ENCODE measurements at places on chromosomes 6 and 20. TPM values are rescaled to one million over a fixed set of nuclear protein-coding genes. Genes with fewer than 3 reads are reported as not detected.

DNA sequence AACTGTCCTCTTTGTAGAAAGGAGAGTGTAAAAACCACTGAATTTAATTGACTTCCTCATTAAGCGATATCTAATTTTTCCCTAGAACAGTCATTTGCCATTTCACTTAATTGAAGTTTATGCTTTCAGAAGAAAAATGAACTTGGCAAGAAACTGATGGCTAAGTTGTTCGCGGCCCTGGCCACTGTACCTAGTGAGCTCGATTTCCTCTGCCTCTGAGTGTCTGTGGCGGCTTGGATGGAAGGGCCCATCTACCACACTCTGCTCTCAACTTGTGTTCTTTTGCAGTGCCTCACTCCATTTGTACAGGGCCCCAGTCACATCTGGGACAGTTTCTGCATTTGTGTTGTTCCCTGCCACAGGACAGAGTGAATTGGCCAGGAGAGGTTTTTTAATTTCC lies 102.9 kb downstream of the BCAS1 start:
- no peak for DNase-seq

GRCh38 chr6:82890240-82890639 lies 175.4 kb downstream of the UBE3D start:
- DNase-seq: no peak

DNA sequence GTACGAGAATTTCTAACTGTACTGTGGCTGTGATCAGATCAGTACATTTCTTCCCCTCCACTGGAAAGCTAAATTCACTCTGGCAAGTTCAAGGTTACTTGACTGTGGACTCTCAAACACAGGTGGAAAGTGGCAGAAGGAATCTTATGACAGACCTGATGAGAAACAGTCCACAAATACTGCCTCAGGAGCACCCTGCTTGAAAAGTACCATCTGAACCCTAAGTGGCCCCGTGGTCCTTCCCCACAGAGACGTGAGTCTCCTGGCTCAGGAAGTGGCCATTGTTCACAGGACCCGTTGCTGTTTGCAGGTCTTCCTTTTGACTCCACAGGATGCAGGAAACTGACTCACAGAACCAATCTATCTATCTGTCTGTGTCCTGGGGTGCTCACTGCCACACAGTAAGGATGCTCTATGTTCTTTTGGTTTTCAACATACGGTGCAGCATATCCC lies 47.5 kb upstream of the NHSL1 start:
- DNase-seq: peak; percentile 13

CGAS gene
- 19.4 TPM for total RNA-seq

GRCh38 chr20:30594112-30594511 lies 663.4 kb upstream of the DEFB115 start:
- no peak for DNase-seq

KCNK15 gene
- 3.0 TPM for total RNA-seq

LRRC73 gene
- 0.22 TPM for total RNA-seq

- peak; percentile 64 for DNase-seq
These were observed 49.4 kb downstream of the ERMARD start for GRCh38 chr6:169800668-169801395.

DNA sequence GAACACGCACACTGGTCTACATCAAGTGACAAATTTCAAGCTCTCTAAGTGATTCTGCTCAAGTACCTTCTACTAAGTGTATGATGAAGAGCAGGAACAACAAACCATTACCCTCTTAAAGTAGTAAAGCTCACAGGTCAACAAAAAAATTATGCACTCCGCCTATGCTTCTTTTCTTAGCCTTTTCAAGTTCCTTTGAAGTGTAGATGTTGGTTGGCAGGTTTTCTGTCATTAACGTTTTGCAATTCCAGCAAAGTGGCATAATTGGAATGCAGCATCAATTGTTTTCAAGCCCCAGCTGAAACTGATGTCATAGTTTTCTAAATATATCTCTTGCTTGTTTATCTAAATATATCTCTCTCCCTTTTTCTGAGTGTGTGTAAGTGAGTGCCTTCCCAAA lies 396.9 kb upstream of the EYS start:
- DNase-seq: no peak

DNA sequence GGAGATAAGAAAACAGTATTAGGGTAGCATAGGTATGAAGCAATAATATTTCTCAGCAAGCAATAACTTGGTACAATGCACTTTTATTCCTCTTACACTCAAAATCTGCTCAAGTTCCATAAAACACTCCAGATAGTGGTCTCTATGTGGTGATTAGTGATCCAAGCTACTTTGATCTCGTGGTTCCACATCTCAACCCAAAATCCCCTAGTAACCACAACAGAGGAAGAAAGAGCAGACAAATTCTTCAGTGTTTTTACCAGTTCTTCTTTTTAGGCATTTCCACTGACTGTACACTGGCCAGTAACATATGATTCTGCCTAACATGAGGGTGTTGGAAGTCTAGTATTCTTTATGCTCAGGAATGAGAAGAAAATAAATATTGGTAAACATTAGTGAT lies 309.0 kb upstream of the PTCHD4 start:
- no peak for DNase-seq

DNA sequence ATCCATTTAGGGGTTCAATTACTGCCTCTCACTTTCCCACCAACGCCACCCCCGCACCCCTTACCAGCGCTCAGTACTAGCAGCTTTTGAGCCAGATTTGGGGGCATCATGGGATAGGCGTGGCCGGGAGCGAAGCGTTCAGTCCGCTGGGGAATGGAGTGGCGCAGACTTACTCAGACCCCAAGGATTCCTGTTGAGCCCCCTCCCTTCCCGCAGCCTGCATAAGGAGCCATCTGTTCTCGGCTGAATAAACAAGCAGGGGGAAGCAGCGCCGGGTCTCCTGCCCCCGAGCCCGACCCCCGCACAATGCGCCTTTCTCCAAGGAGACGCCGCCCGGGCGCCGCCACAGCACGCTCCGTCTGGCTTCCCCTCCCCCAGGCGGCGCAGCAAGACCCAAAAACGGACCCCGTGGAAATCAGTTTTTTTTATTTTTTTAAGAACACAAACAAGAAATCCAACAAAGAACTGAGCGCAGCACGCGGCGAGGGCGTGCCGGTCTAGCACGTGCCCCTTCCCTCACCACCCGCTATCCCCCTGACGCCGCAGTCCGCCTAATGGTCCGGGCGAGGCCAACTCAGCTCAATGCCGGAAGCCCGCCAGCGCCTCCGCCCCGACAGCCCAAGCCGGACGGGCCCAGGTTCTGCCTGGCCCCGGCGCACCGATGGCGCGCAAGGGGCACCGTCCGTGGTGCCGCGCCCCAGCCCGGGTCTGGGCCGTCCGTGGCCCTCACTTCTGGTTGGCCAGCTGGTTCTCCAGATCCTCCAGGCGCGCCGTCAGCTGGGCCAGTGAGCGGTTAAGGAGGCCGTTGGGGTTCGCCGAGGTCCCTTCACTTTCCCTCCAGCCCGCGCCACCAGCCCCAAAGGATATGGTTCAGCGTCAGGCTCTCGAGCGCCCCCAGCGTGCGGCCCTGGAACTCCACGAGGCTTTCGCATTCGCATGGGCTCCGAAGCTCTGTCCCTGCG lies 13.3 kb upstream of the RBPJL start:
- DNase-seq: peak; percentile 90

- DNase-seq: peak; percentile 61
These were observed 186.9 kb upstream of the UST start for GRCh38 chr6:148559848-148560433.

GRCh38 chr6:110232450-110232849 lies 52.2 kb downstream of the CDC40 start:
- no peak for DNase-seq

DNA sequence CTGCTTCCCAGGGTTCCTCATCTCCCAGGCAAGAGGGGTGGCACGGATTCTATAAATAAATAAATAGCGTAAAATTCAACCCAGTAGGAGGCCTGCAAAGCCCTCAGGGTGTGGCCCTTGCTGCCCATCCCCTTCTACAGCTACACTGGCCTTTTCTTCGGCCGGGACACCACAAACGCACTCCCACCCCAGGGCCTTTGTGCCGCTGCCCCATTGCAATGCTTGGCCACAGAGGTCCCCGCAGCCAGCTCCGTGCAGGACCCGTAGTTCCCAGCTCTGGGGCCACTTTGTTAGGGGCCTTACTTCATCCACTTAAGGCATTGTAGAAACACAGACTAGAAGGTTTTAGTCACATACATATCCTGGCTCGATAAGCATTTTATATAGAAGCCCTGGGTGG lies 151.2 kb downstream of the ERMARD start:
- DNase-seq: no peak

DNA sequence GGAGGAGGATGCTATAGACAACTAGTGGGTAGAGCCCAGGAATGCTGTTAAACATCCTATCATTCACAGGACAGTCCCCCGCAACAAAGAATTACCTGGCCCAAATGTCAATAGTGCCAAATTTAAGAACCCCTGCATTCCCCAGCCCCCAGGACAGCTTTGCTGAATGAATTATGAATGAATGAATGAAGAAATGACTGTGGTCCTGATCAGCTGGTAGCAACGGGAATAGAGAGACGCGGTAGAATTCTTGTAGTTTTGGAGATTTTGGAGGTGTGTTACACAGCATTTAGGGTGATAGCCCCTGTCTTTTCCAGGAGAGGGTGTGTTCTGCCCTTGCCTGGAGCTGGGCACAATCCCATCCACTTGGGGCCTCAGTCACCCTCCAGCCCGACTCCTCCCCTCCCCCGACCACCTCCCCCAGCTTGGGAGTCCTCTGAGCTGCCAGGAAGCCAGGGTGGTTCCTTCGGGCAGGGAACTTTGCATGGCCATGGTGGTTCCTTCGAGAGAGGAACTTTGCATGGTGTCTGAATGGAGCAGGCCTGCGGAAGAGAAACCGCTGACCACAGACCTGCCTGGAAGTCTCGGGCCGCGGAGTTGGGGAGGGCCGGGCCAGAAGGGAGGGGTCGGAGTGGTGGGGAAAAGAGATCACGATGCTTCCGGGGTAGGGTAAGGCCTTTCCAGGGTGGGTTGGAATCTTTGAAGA lies 1.0 kb upstream of the HCK start:
- DNase-seq: no peak

DNA sequence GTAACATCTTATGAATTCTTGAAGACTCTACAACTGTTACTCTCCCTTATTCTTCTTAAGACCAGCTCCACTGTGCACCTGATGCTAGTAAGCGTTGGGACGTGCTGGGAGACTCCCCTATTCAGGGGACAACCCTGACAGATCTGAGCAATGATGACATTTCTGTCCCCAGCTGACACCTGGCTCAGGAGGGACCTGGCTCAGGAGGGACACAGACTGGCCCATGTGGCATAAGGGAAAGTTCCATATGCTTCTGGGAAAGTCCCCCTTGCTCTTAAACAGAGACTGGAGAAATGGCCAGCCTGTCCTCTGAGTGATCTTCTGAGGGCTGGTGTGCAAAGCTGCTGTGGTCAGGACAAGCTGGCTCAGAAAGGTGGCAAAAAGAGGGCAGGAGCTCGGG lies 10.0 kb upstream of the CD93 start:
- DNase-seq: no peak

DNA sequence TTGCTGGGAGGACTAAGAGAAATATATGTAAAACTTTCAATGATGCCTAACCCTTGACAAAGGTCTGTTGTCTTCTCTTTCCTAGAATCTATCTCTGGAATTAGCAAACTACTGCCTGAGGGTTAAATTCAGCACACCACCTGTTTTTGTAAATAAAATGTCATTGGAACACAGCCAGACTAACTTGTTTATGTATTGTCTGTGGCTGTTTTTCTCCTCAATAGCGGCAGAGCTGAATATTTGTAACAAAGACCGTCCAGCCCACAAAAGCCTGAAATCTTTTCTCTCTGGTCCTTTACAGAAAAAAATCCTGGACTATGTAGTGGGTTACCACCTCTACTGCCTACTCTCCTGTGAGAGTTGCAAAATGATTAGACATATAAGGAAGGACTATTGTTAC lies 33.3 kb upstream of the SYNDIG1 start:
- no peak for DNase-seq

HECA gene
- total RNA-seq: 4.2 TPM

SLC22A2 gene
- total RNA-seq: not detected

DNA sequence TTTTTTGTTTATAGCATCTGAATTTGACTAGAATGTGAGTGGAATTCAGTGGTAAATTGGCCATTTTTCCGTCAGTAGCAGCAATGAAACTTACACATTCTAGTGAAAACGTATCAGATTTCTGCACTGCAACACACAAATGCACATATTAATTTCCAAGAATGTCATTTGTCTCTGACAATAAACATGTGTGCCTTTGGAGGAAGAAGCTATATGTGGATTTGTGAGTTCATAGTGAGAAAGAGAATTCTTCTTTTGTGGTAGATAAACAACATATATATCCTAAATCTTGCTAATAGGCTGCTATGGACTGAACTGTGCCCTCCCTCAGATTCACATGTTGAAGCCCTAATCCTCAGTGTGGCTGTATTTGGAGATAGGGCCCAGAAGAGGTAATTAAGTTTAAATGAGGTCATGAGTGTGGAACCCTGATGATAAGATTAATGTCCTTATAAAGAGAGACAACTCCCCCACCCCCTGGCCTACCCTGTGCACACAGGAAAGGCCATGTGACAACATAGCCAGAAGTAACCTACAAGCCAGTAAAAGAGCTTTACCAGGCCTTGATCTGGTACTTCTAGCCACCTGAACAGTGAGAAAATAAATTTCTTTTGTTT lies 200.2 kb upstream of the EYA4 start:
- no peak for DNase-seq

GRCh38 chr20:33301192-33301930 lies 18.3 kb downstream of the BPIFB1 start:
- DNase-seq: no peak

DNA sequence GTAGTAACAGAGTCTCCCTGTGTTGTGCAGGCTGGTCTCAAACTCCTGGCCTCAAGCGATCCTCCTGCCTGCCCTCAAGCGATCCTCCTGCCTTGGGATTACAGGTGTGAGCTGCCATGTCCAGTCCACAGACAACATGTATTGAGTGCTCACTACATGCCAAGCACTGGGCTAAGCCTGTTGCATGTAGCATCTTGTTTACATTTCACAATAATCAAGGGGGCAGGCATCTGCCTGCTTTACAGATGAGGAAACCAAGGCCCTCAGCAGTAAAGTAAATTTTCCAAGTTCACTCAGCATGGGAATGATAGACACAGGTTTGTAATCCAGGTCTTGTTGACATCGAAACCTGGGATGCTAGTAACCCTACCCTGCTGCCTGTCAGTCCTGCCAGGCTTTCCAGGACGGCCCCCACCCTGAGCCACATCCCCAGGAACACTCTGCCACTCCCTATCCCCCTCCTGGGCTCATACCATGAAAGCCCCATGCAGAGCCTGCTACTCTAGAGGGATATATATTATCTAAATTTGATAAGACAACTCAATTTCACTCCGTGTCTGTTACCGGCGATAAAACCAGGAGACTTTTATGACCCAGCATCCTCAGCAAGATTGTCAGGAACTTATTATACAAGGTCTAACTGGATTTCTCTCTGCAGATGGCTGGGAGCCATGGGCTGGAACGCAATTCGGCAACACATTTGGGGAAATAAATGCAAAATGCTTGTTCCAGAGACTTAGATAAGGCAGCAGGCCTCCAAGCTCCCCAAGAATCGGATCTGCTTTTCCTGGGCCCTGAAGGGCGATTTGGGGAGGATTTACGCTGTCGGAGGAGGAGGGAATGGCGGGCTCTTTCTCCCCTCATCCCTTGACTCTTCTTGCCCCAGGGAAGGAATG lies 30.4 kb downstream of the CD40 start:
- no peak for DNase-seq

MARCKS gene
- 51.5 TPM for total RNA-seq

LGSN gene
- total RNA-seq: not detected

SLC35D3 gene
- total RNA-seq: not detected

GRCh38 chr6:52573295-52573694 lies 3.6 kb downstream of the TRAM2 start:
- peak; percentile 29 for DNase-seq

GRCh38 chr20:58986286-58986967 lies 5.4 kb downstream of the NELFCD start:
- DNase-seq: no peak
